Stimulated activated CD8-positive, alpha-beta memory T cell treated with anti-CD3 and anti-CD28 coated beads, Interleukin-7, amount 100 ng/mL, for 24 hours (primary cell): ENCODE measurements at places on chromosomes 1 and 21.

GRCh38 chr21:38429011-38429410 is 69.3 kb downstream of the ERG start:
- no peak for DNase-seq

DNA sequence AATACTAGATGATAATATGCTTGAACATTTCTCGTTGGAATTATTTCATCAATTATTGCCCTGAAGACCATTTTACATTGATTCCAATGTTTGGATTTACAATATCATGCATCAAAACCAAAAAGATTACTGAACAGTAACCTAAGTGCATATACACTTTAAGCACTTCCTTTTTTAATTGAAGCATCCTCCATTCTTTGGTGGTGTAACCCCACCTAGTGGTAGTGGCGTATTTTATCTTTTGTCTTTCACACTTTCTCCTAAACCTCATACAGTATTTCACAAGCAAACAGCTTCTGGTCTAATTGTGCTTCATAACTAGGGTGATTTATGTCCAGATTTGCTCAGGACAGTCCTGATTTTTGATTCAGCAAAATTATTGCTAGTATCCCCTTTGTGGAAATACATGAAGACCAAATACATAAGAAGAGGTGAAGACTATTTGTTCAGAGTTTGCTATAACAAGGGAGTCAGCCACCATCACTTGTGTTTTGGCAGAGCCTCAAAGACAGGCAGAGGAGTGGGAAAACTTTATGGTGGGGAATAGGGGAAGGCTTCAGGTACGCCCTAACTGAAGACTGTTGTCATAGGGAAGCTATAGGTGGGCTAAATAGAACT is 3.4 kb upstream of the NVL start:
- no peak for DNase-seq

- DNase-seq: no peak
Observed at GRCh38 chr1:81007024-81007423, 793.7 kb upstream of the ADGRL2 start.

DNA sequence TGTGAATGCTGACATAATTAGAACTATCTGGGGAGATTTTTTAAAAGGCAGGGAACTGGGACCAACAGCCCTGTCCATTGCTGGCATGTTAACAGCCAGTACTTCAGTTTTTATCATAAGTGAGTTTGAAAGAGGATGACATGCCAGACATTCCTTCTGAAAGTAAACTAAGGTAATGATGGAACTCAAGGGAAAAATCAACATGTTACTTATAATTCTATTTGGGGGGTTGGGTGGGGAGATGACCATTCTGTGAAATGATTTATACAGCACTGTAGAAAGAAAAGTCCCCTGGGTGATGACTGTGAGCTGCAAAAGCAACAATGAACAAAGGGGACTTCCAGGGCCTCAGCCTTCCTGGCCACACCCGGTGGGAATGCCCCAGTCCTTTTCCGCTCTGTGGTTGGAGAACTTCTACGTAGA is 5.4 kb upstream of the LAMC2 start:
- no peak for DNase-seq

DNA sequence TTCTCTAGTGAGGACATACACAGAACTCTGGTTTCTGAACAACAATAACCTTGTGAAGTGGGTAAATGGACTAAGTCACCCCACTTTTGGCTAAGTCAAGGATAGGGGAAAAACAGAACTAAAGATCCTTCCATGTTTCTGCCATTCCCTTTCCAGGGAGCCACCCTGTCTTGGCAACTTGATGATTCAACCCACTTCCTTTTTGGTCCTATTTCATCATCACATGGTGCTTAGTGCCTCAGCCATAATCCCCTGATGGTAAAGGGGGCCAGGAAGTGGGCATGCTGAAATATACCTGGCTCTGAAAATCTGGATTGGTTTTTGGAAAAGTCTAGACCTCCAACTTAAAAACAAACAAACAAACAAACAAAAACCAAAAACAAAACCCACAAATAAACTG is 206.4 kb upstream of the FOXD3 start:
- no peak for DNase-seq

- DNase-seq: no peak
Observed at GRCh38 chr1:24555591-24556413, at the start of gene NCMAP. Gene NCMAP, plus strand, starts transcription at chr1:24556087. Its CDS starts 39,344 bp downstream, at chr1:24595431.

- DNase-seq: no peak
Observed at GRCh38 chr21:37619464-37619974, 252.9 kb downstream of the DYRK1A start.

DNA sequence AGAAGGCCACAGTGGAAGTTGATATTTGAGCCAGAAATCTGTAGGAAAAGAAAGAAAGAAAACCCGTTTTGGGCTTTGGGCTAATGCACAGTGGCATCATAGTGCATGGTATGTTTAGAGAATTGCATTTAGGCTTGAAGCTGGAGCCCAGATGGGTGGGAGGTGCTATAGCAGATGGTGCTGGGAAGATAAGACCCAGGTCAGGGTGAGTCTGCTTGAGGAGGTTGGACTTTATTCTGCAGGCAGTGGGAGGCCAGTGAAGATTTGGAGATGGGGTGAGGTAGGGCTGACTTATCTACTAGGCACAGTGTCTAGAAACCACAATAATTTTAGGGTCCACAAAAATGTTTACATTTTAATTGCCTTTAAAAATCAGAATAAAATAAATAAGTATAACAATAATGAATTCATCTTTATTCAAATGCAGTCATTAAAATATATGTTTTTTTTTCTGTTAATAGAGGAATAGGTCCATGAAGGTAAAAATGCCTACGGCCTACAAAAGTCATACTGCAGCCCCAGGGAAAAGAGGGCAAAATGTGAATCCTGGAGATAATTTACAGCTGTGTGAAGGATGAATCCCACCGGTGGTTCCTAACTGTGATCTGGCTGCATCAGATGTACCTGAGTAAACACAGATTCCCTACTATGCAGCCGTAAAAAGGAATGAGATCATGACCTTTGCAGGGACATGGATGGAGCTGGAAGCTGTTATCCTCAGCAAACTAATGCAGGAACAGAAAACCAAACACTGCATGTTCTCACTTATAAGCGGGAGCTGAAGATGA is 8.7 kb downstream of the DNAJC6 start:
- no peak for DNase-seq

GRCh38 chr1:155912056-155912536 is 947 bp upstream of the RIT1 start:
- no peak for DNase-seq

DNA sequence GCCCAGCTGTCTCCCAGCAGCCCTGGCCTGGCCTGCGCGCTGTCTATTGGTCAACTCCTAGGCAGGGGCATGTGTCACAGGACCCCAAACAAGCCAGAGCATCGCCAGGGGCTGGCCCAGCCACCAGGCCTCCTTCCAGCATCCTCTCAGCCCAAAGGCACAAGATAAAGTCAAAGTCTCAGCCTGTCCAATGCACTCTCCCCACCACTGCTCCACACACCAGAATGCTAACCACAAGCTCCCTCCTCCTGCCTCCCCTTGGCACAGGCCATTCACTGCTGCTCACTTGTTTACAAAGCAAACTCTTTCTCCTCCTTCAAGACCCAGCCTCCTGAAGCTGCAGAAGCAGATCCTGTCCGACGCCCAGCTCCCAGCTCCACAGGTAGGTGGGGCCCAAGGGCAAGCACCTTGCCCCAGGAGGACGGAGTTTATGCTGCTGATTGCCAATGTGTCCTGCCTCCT is 133.4 kb downstream of the DMRTB1 start:
- DNase-seq: no peak

DNA sequence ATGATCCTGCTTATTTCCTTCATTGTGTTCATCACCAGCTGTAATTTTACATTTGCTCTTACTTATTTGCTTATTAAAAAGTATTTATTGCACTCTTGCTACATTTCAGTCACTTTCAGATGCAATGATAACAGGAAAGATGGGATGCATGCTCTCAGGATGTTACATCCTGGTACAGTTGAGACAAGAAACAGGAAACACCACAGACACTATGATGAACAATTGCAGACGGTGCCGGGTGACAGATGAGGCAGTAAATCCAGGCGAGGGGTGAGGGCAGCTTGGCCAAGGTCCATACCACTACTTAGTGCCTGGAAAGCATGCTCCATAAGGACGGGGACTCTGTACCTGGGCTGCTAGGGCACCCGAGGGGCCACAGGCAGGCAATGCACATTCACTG is 156.6 kb upstream of the RAB4A start:
- no peak for DNase-seq

GRCh38 chr1:54698346-54698745 is 17.3 kb upstream of the TTC4 start:
- DNase-seq: no peak

DNA sequence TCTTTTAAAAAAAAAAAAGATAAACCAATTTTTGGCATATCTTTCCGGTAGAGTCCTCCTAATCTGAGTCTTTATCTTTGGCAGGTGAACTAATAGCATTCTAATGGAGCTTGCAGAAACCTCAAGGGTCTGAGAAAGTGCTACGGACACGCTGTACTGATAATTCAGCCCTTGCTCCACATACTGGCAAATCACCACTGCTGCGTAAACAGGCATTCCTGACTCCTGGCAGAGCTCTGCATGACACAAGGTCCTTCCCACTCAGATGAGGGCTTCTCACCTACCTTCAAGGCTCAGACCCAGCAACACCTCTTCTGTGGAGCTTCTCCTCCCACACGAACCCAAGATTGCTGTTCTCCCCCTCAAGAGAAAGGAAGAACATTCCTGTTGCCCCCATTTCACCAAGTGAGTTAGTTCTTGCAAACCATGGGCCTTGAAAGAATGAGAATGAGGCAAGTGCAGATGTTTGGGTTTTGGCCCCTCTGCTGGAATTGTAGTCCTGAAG is 48.0 kb downstream of the LYST start:
- DNase-seq: no peak

DNA sequence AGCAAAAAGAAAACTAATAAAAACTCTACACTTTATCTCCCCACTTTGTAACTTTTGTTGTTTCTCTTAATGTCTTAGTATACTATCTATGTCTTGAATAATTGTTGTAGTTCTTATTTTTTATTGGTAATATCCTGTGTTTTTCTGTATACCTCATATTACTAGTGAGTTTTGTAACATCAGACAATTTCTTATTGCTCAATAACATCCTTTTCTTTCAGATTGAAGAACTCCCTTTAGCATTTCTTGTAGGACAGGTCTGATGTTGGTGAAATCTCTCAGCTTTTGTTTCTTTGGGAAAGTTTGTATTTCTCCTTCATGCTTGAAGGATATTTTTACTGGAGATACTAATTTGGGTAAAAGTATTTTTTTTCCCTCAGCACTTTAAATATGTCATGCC is 79.8 kb upstream of the LRRC8B start:
- no peak for DNase-seq

DNA sequence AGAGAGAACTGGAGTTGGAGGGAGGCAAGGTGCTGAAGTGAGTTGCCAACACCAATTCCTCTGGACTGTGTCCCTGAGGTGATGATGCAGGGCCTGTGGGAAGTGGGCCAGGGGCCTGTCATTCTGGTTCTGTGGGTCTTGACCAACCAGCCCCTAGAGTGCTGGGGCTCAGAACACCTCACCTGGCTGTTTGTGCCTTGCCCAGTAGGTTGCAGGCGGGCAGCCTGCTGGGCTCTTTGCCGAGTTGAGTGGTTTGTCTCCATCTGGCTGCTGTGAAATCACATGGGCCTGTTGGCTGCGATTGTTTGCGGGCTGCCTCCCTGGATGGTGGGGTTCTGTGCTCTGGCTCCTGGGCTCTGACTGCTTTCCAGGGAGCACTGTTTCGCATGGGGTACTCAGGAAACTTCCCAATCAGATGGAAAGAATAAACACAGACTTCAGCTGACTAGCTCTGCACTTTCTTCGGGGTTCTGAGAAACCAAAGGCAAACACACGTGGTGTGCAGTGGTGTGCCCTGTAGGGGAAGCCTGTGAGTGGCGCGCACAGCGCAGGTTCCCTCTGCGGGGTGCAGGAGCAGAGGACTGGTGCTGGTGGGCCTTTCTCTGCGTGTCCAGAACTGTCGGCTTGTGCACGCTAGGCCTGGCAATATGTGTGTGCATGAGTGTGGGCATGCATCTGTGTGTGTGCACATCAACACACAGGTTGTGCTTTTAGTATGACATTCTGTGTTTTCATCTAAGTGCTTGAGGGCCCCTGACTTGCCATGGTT is 95.1 kb downstream of the RHOU start:
- DNase-seq: no peak

- DNase-seq: no peak
Observed at GRCh38 chr1:207024202-207025145, 8.1 kb downstream of the C1orf116 start.

- DNase-seq: no peak
Observed at GRCh38 chr1:3727042-3727824, 25.0 kb upstream of the CCDC27 start.

GRCh38 chr1:246588159-246588721 is 22.0 kb downstream of the CNST start:
- DNase-seq: no peak

GRCh38 chr1:47635597-47635996 is 197.8 kb downstream of the FOXD2 start:
- DNase-seq: no peak

DNA sequence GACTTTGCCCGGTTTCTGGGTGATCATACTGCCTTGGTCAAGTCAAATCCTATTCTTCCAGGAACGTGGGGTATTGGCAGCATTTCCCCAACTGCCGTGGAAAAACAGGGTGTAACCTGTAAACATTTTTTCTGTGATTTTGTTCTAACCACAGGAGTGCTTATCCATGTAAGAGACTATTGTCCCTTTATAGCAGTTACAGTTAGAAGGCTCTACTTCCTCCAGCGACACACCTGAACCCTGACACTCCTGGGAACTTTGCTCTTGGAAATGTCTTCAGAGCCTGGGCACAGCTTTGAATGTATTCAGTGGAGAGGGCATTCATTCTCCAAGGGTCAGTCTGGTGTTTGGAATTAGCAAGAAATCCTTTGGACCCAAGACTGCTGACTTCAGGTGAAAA is 26.4 kb upstream of the ARHGEF10L start:
- DNase-seq: no peak

GRCh38 chr1:31216016-31216415 is 23.7 kb downstream of the NKAIN1 start:
- DNase-seq: no peak

DNA sequence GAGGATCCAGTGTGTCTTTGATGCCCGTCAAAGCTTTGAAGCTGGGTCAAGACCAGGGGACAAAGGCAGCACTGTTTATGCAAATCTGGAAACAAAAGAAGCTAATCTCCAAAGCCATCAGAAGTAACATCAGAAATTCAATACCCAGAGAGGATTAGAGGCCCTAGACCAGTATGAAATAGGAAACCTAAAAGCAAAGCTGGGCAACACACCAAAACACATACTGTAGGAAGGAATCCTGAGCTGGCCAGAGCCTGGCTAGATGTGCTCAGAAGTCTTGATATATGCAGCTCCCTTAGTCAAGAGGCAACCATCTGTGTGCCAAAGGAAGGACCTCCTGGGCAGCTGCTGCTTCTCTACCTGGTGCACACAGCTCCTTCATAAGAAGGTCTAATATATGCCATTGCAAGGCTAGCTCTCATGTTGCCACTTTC is 12.3 kb downstream of the COLGALT2 start:
- no peak for DNase-seq

GRCh38 chr21:41317458-41317857 is 857 bp downstream of the FAM3B start:
- DNase-seq: no peak

DNA sequence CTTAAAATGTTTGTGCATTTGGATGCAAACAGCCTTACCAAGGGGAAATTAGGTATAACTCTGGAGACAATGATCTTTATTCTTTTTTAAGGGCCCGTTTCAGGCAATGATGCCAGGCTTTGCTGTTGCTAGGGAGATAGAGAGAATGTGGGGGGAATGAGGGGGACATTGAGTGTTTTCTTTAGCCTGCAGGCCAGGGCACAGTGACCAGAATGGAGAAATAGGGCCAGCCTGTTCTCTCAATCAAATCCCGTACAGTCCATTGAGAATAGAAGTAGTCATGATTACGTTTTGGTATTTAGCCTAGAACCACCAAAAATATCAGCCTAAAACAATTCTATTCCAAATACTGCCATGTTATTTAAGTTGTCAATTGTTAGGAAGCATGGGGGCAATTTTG is 49.0 kb downstream of the RGS7 start:
- no peak for DNase-seq
